ENCODE measurements at places on chromosomes 7 and 10. TPM values are rescaled to one million over a fixed set of nuclear protein-coding genes. Genes with fewer than 3 reads are reported as not detected.

DNA sequence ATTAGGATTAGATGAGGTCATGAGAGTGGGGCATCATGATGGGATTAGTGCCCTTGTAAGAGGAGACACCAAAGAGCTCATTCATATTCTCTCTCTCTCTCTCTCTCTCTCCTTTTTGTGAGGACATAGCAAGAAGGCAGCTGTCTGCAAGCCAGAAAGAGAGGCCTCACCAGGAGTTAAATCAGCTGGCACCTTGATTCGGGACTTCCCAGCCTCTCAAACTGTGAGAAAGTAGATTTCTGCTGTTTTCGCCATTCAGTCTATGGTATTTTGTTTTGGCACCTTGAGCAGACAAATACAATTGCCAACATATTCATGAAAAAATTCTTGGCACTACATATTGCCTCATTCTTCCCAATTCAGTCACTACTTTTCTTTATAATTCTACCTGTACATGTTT is 20.6 kb upstream of the ATAD1 start:
- H3K27me3 ChIP-seq = no peaks in the 10 kb centered on the region
- H3K36me3 ChIP-seq = no peaks in the 10 kb centered on the region
- H3K4me1 ChIP-seq = peaks cover 6% of the 10 kb centered on the region
- H3K4me3 ChIP-seq = no peak overlapping the region

- DNase-seq = no peak
- no peak overlapping the region for H3K27ac ChIP-seq
- no peaks in the 10 kb centered on the region for H3K36me3 ChIP-seq
- H3K4me1 ChIP-seq = peaks cover 8% of the 10 kb centered on the region
Observed at GRCh38 chr7:112089551-112089950, 116.6 kb downstream of the DOCK4 start.

- no peak overlapping the region for H3K27ac ChIP-seq
- no peak overlapping the region for H3K4me3 ChIP-seq
Observed at GRCh38 chr7:92266415-92267241, 20.9 kb downstream of the ANKIB1 start.

GRCh38 chr7:116541951-116542350 is 17.1 kb downstream of the CAV1 start:
- H3K27ac ChIP-seq = no peak overlapping the region
- H3K36me3 ChIP-seq = peaks cover 14% of the 10 kb centered on the region
- H3K4me1 ChIP-seq = peaks cover 26% of the 10 kb centered on the region
- no peak for DNase-seq
- H3K27me3 ChIP-seq = no peaks in the 10 kb centered on the region
- no peak overlapping the region for H3K4me3 ChIP-seq

- no peak for DNase-seq
- no peaks in the 10 kb centered on the region for H3K36me3 ChIP-seq
- peaks cover 14% of the 10 kb centered on the region for H3K27me3 ChIP-seq
- H3K4me1 ChIP-seq = peaks cover 40% of the 10 kb centered on the region
Observed at GRCh38 chr7:128266883-128267594, 26.0 kb downstream of the LEP start.

DNA sequence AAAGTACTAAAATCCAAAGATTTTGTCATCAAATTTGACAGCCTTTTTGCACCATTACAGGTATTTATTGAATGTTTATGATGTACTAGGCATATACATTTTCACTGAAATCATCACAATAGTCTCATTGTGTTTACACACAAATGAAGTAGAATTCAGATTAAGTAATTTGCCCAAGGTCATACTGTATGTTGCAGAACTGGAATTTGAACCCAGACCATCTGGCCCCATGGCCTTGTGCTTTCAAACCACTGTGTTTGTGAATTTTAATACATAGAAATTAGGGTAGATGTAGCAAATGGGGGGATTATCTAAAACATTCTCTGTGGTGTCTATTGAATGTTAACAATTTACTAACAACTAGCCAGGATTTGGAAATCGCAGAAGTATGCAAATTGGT is 94.8 kb downstream of the POLL start:
- H3K4me3 ChIP-seq = no peak overlapping the region
- no peak overlapping the region for H3K27ac ChIP-seq
- DNase-seq = no peak
- H3K4me1 ChIP-seq = no peaks in the 10 kb centered on the region
- H3K36me3 ChIP-seq = no peaks in the 10 kb centered on the region

DNA sequence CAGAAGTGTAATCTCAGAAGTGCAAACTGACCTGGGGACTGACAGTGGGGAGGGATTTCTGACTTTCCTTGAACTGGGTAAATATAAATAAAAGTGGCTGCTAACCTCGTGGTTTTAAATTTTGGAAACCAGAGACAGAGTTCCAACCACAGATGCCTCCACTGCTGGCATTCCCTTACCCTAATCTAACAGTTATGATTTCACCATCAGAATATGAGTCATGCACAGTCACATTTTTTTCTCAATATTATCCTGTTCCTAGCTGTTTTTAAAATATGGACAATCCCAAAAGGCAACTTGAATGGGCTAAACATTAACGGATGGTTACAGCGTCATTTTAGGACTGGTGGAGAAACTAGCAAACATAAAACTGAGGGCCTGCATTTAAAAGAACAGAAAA is 264.3 kb upstream of the INHBA start:
- peaks cover 61% of the 10 kb centered on the region for H3K36me3 ChIP-seq
- H3K4me1 ChIP-seq = no peaks in the 10 kb centered on the region
- no peak for DNase-seq

- H3K27me3 ChIP-seq = no peaks in the 10 kb centered on the region
- H3K4me1 ChIP-seq = peaks cover under 1% of the 10 kb centered on the region
- no peak overlapping the region for H3K27ac ChIP-seq
- H3K4me3 ChIP-seq = no peak overlapping the region
- DNase-seq = no peak
Observed at GRCh38 chr7:135454060-135454459, 55.8 kb downstream of the CNOT4 start.

- no peak overlapping the region for H3K4me3 ChIP-seq
- H3K27ac ChIP-seq = no peak overlapping the region
- no peaks in the 10 kb centered on the region for H3K27me3 ChIP-seq
- DNase-seq = no peak
- H3K4me1 ChIP-seq = no peaks in the 10 kb centered on the region
Observed at GRCh38 chr7:144723301-144723700, 112.6 kb downstream of the TPK1 start.

DNA sequence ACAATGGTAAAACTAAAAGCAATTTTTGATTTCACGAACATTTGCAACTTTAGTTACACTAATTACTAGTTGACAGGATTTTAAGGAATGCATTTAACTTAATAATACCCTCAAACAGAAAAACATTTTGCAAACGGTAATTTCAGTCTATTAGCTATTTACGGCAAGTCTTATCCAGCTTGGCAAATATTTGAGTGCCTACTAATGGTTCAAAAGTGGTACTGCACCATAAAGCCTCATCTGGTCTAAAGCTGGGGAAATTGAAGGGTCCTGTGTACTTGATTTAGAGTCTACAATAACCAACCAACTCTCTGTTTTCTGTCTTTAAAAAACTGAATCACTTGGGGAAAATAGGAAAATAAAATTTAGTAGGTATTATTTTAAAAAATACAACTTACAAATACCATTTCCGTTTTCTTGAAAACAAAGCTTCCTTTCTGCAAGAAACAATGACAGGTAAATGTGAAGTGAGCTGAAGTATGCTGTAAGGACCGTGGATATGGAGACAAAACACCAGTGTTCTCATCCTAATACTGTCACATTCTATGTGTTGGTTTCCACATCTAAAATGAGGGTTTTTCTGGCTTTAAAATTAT is 142.3 kb downstream of the VPS50 start:
- no peaks in the 10 kb centered on the region for H3K27me3 ChIP-seq
- no peaks in the 10 kb centered on the region for H3K4me1 ChIP-seq
- no peak overlapping the region for H3K27ac ChIP-seq
- H3K4me3 ChIP-seq = no peak overlapping the region

GRCh38 chr7:98674461-98674860 is 57.4 kb downstream of the NPTX2 start:
- no peak for DNase-seq
- no peaks in the 10 kb centered on the region for H3K4me1 ChIP-seq
- no peaks in the 10 kb centered on the region for H3K36me3 ChIP-seq
- H3K27ac ChIP-seq = no peak overlapping the region

GRCh38 chr10:60186315-60187071 is 203.2 kb downstream of the ANK3 start:
- H3K27me3 ChIP-seq = no peaks in the 10 kb centered on the region
- H3K4me3 ChIP-seq = no peak overlapping the region
- peak; percentile 63 for DNase-seq
- peak overlapping the region; percentile 53 for H3K27ac ChIP-seq
- H3K36me3 ChIP-seq = peaks cover 4% of the 10 kb centered on the region

The PKD2L1 gene
- total RNA-seq = not detected

The MICALL2 gene
- 16.4 TPM for total RNA-seq

The WEE2 gene
- not detected for total RNA-seq

The ASIC3 gene
- total RNA-seq = 5.5 TPM

The RBP3 gene
- total RNA-seq = not detected

Data from suprapubic skin (tissue), 4 donors.